ENCODE measurements at places on chromosomes 11 and 22.

DNA sequence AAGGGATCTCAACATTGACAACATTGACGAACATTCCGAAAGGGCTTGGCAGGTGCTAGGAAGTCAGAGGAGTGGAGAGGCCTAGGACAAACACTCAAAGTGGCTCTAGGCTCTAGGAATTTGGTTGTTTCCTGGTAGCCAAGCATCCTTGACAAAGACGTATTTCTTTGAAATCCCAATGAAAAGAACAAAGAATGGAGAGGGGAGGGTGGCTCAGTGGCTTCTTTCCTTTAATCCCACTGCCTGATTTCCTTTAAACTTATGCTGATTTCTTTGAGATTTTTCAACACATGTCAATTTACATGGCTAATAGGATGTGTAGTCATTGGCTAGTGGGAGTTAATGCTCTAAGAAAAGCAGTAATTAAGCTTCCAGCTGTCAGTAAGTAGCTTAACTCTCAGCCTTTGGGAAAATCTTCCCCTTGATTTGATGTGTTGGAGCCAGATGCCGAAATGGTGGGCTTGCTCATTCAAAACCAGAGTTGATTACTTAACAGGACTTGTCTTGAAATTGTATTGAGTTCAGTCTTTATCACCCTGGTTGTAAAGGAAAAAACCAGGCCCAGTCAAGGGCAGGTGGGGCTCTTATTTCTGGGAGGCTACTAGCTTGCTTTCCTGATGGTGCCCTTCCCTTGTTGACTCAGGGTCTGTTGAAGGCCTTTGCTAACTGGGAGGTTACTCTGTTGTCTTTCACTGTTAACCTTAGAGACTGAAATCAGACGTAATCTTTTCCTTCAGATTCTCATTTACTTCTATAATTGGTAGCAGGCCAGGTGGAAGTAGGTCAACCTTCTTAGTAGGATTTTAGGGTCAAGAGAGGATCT, 44.6 kb upstream of the SORL1-AS1 start:
- no peak for DNase-seq

- DNase-seq = no peak
These were observed 437.0 kb downstream of the TBC1D22A start for GRCh38 chr22:47199261-47199978.

GRCh38 chr11:76041208-76041607, 165.1 kb downstream of the WNT11 start:
- DNase-seq = no peak

DNA sequence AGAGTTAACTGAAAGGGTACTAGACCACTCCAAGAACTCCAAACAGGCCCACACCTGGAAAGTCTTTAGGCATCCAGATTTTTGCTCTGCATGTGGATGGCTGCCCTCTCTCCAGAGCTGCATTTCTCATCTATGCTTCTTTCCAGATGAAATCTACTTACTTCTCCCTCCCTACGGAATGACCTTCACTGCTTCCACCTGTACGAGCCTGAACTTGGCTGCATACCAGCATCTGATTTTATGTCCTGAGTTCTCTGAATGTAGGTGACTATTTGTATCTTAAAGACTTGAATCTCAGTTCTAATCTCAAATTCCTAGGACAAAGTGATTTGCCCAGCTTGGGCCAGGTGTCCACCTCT, 13.3 kb downstream of the CELF1 start:
- no peak for DNase-seq

DNA sequence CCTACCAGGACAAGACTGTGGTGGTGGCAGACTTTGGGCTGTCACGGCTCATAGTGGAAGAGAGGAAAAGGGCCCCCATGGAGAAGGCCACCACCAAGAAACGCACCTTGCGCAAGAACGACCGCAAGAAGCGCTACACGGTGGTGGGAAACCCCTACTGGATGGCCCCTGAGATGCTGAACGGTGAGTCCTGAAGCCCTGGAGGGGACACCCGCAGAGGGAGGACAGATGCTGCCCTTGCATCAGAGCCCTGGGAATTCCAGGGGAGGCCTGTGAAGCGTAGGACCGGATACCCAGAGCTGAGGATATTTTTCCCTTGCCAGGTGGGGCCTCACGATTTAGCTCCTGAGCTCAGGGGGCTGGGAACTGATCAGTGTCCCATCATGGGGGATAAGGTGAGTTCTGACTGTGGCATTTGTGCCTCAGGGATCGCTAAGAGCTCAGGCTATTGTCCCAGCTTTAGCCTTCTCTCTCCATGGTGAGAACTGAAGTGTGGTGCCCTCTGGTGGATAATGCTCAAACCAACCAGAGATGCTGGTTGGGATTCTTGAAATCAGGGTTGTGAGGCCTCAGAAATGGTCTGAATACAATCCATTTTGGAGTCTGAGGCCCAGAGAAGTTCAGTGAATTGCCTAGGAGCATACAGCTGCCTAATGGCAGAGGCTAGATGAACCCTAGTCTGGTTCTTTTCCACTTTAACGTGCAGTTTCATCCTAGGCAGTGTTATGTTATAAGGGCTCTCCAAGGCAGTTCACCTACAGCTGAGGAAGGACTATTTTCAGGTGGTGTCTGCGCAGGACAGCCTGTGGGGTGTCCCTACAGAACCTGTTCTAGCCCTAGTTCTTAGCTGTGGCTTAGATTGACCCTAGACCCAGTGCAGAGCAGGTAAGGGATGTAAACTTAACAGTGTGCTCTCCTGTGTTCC, 19.5 kb downstream of the PIK3IP1 start:
- DNase-seq = peak; percentile 77
